ENCODE measurements at places on chromosomes 3 and 15. TPM values are rescaled to one million over a fixed set of nuclear protein-coding genes. Genes with fewer than 3 reads are reported as not detected.

The SIDT1 gene
- total RNA-seq: 0.17 TPM

The PRR20G gene
- not detected for total RNA-seq

The ANKRD34C gene
- total RNA-seq: not detected

The NSMCE3 gene
- total RNA-seq: 13.5 TPM

The REC114 gene
- total RNA-seq: not detected

The C2CD4A gene
- total RNA-seq: 0.05 TPM

The ALPK3 gene
- total RNA-seq: 0.25 TPM

The GHRL gene
- total RNA-seq: not detected

The NFKBIZ gene
- total RNA-seq: 9.6 TPM

The RPL39L gene
- 44.1 TPM for total RNA-seq

The RYR3 gene
- total RNA-seq: not detected

The LZTFL1 gene
- total RNA-seq: 18.0 TPM

The ROPN1B gene
- total RNA-seq: 8.8 TPM

The DNASE1L3 gene
- total RNA-seq: not detected

The ITGB5 gene
- total RNA-seq: 224 TPM

The WDR72 gene
- not detected for total RNA-seq

The ZNF385D gene
- total RNA-seq: 1.5 TPM

The SMCO1 gene
- total RNA-seq: 0.05 TPM

The IL12A gene
- 0.25 TPM for total RNA-seq

The CPNE4 gene
- 0.32 TPM for total RNA-seq

The FBXO40 gene
- total RNA-seq: not detected

The EFCC1 gene
- not detected for total RNA-seq

The SLC12A1 gene
- not detected for total RNA-seq

The ASB14 gene
- not detected for total RNA-seq

The CD200R1 gene
- total RNA-seq: not detected
